ENCODE measurements at places on chromosomes 12 and 14.
A peak's percentile ranks its signal among the peaks of the same experiment; 100 is the strongest.

DNA sequence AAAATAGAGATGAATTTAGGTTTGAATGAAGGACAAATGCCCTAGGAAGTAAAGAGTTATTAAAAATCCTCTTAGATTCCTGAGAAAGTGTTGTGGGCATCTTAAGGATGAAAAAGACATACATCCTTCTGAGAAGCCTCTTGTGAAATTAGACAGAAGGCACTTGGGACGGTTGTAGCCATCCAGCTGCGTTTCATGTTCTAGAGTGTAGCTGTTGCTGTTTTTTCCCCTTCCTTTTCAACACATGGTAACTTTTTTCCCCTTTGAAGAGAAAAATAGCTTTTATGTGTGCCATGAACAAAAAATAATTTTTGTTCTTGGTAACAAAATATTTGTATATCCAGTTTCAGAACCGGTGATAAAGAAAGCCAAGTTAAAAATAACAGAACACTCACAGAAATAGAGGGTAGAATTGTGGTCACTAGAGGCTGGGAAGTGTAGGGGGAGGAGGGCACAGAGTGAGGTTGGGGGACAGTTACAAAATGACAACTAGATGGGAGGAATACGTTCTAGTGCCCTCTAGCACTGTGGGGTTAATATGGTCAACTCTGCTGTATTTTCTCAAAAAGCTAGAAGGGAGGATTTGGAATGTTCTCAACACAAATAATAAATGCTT lies 58.4 kb downstream of the PTHLH start:
- H3K4me3 ChIP-seq: no peak overlapping the region
- H3K27me3 ChIP-seq: peaks cover 5% of the 10 kb centered on the region
- H3K4me1 ChIP-seq: no peaks in the 10 kb centered on the region
- no peaks in the 10 kb centered on the region for H3K36me3 ChIP-seq
- no peak for DNase-seq

DNA sequence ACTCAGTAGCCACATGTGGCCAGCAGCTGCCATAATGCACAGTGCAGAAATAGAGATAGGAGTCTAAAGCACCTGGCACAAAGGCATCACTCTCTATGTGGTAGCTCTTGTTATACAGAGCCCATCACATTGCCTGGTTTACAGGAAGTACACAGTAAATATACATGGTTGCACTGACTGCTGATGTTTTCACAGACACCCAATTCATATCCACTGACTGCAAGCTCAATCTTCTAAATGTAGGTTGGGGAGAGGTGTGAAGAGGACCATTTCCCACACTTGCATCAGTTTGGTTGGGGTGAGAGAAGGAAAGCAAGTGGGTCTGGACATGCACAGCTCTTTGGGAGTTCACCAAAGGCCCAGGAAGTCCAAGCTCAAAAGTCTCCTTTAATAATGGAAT lies 172.8 kb downstream of the DPF3 start:
- H3K27ac ChIP-seq: no peak overlapping the region
- H3K4me3 ChIP-seq: no peak overlapping the region
- no peaks in the 10 kb centered on the region for H3K27me3 ChIP-seq
- peaks cover 25% of the 10 kb centered on the region for H3K4me1 ChIP-seq

- H3K36me3 ChIP-seq: no peaks in the 10 kb centered on the region
- H3K4me3 ChIP-seq: no peak overlapping the region
- no peaks in the 10 kb centered on the region for H3K4me1 ChIP-seq
- H3K27ac ChIP-seq: no peak overlapping the region
- no peak for DNase-seq
Measured at GRCh38 chr14:35963209-35963608, 137.1 kb downstream of the BRMS1L start.

- H3K27me3 ChIP-seq: no peaks in the 10 kb centered on the region
- no peaks in the 10 kb centered on the region for H3K36me3 ChIP-seq
- H3K4me3 ChIP-seq: no peak overlapping the region
- DNase-seq: no peak
- H3K27ac ChIP-seq: no peak overlapping the region
- H3K4me1 ChIP-seq: peaks cover 15% of the 10 kb centered on the region
Measured at GRCh38 chr14:71538938-71539649, 393.1 kb upstream of the RGS6 start.

DNA sequence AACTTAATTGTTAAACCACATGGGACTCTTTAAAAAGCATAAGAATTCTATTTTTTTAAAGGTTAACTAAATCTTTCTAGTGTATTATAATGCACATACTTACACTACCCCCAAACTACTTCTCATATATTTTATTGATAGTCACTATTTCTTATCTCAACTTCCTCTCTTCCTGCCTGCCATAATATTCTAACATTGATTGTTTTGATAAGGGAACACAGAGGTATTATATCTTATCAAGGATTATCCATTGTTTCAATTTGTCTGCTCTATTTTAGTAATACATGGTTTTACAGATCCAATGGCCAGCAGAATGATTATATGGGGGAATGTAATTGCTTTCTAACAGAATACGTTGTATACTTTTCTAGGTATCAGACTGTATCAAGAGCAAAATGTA lies 98.9 kb downstream of the EPS8 start:
- H3K27me3 ChIP-seq: peaks cover 15% of the 10 kb centered on the region
- peaks cover 4% of the 10 kb centered on the region for H3K4me1 ChIP-seq
- H3K36me3 ChIP-seq: no peaks in the 10 kb centered on the region
- no peak overlapping the region for H3K4me3 ChIP-seq

GRCh38 chr12:46386360-46386867 lies 13.8 kb upstream of the SLC38A2 start:
- peaks cover 70% of the 10 kb centered on the region for H3K4me1 ChIP-seq
- H3K27me3 ChIP-seq: no peaks in the 10 kb centered on the region
- no peak overlapping the region for H3K27ac ChIP-seq
- no peak overlapping the region for H3K4me3 ChIP-seq

DNA sequence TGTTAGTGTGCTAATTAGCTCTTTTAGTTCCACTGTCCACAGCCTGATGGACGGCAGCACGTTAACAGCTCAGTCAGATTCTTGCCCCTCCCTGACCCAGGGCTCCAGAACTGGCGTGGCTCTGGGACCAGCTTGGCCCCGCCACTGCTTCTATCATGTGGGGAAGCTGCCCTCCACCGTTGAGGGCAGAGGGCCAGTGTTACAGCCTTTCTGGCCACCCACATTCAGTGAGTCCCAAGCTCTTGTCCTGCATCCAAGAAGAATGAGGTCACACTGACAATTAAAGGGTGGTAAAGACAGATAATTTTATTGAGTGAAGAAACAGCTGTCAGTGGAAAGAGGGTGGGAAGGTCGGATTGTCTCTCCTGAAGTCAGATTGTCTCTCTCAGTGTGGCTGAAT lies 36.9 kb downstream of the BCL2L14 start:
- peaks cover 9% of the 10 kb centered on the region for H3K36me3 ChIP-seq
- H3K27me3 ChIP-seq: peaks cover 4% of the 10 kb centered on the region
- H3K4me1 ChIP-seq: peaks cover 2% of the 10 kb centered on the region
- H3K27ac ChIP-seq: no peak overlapping the region
- DNase-seq: no peak
- no peak overlapping the region for H3K4me3 ChIP-seq

- no peaks in the 10 kb centered on the region for H3K36me3 ChIP-seq
- H3K4me3 ChIP-seq: no peak overlapping the region
- H3K27me3 ChIP-seq: no peaks in the 10 kb centered on the region
- no peaks in the 10 kb centered on the region for H3K4me1 ChIP-seq
- DNase-seq: no peak
Measured at GRCh38 chr12:20206410-20206809, 161.9 kb upstream of the PDE3A start.

- H3K27ac ChIP-seq: peak overlapping the region; percentile 91
- no peaks in the 10 kb centered on the region for H3K27me3 ChIP-seq
- H3K36me3 ChIP-seq: peaks cover 73% of the 10 kb centered on the region
- H3K4me3 ChIP-seq: no peak overlapping the region
- no peak for DNase-seq
- peaks cover 91% of the 10 kb centered on the region for H3K4me1 ChIP-seq
Measured at GRCh38 chr12:64682572-64683277, 72.4 kb downstream of the RASSF3 start.

DNA sequence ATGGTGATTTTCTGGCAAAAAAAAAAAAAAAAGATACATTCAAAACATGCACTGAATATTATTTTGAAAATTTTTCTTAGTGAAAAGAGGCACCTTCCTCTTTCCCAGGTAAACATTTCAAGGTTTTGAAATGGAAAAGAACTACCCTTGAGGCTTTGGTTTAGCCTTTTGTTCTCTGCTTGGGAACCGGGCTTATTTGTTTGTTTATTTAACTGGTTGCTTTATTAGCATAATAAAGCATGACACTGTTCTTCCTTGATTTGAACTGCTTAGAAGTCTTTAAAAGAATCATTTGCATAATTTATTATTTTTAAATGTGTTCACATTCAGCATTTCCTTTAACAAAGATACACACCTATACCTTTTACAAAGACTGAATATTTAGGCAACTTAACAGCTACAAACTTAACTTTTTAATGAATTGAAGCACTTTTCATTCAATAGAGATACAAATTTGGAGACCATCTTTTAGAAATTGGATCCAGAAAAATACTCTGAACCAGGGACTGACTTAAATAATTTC lies 174.5 kb downstream of the FBXL14 start:
- peaks cover 11% of the 10 kb centered on the region for H3K4me1 ChIP-seq
- no peak overlapping the region for H3K4me3 ChIP-seq
- H3K27ac ChIP-seq: no peak overlapping the region

DNA sequence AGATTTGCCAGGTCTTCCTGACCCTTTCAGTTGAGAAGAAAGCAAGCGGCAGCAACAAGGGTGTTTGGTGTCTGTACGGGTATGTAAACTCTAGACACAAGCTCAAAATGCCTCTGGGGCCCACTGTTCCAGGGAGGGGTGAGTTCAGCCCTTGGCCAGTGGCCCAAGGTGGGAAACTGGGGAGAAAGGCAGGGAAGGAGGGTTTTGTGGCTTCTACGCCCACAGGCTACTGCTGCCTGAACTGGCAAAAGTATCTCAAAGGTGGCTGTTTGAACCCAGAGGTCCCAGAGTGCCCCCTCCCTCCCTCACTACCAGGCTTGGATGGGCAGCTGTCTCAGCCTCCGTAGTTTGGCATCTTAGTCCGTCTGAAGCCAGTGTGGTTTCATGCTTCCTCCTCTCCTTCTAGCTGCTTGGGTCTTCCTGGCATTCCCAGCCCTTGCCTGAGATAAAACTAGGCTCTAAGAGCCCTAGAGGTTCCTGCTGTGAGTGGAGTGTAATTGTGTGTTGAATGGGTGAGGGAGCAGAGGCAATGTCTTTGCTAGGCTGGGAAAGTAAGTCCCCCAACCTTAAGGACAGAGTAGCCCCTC lies 5.5 kb downstream of the HOXC5 start:
- peaks cover 90% of the 10 kb centered on the region for H3K27me3 ChIP-seq
- no peak for DNase-seq
- H3K4me3 ChIP-seq: no peak overlapping the region
- H3K27ac ChIP-seq: no peak overlapping the region
- peaks cover 9% of the 10 kb centered on the region for H3K4me1 ChIP-seq

DNA sequence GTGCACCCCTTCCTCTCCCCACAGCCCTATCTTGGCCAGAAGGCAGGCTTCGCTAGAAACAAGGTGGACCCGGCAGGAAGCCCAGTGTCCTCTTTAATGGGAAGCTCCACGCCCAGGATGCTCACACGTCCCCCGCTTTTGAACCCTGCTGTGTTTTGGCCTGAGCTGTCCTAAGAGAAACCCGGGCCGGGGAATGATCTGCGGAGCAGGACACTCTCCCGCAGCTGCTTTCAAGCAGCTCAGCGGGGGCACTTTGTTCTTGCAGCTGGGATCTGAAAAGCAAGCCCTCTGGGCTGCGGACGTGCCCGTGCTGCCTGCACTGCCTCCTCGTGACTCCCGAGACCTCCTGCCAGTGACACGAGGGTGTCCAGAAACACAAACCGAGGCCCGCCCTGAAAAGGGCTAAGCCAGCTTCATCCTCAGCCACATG lies 30.0 kb downstream of the SCARB1 start:
- no peaks in the 10 kb centered on the region for H3K36me3 ChIP-seq
- H3K4me1 ChIP-seq: no peaks in the 10 kb centered on the region
- H3K4me3 ChIP-seq: no peak overlapping the region
- no peaks in the 10 kb centered on the region for H3K27me3 ChIP-seq

DNA sequence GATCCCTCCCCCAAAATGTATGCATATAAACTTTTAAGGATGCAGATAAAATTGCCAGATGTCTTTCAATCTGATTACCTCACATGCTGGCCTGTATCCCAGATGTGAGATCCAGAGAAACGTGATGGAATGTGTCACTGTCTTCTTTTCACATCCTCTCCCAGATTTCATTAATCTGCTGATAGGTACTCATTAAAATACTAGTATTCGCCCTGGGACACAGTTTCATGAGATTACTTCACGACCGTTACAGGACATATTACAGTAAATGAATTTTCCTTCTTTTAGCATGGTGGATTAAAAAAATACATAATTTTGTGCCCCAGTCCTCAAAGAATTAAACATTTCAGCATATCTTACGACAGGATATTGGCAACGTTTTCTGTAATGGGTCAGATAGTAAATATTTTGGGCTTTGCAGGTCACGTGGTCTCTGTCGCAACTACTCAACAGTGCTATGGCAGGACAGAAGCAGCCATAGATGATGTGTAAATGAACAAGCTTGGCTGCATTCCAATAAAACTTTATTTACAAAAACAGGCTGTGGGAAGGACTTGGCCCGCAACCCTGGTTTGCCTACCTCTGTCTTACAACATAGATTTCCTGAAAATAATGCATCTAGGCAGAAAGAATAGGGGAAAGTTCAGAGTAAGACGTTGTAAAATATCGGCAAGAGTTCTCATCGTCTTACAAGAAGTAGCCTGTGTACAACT lies 156.0 kb upstream of the DIO3 start:
- H3K36me3 ChIP-seq: no peaks in the 10 kb centered on the region
- H3K27ac ChIP-seq: no peak overlapping the region
- H3K27me3 ChIP-seq: peaks cover 23% of the 10 kb centered on the region
- no peaks in the 10 kb centered on the region for H3K4me1 ChIP-seq
- no peak overlapping the region for H3K4me3 ChIP-seq

GRCh38 chr14:87503711-87504110 lies 489.3 kb downstream of the GALC start:
- H3K36me3 ChIP-seq: no peaks in the 10 kb centered on the region
- no peak for DNase-seq
- no peaks in the 10 kb centered on the region for H3K27me3 ChIP-seq
- H3K4me1 ChIP-seq: no peaks in the 10 kb centered on the region
- H3K27ac ChIP-seq: no peak overlapping the region

DNA sequence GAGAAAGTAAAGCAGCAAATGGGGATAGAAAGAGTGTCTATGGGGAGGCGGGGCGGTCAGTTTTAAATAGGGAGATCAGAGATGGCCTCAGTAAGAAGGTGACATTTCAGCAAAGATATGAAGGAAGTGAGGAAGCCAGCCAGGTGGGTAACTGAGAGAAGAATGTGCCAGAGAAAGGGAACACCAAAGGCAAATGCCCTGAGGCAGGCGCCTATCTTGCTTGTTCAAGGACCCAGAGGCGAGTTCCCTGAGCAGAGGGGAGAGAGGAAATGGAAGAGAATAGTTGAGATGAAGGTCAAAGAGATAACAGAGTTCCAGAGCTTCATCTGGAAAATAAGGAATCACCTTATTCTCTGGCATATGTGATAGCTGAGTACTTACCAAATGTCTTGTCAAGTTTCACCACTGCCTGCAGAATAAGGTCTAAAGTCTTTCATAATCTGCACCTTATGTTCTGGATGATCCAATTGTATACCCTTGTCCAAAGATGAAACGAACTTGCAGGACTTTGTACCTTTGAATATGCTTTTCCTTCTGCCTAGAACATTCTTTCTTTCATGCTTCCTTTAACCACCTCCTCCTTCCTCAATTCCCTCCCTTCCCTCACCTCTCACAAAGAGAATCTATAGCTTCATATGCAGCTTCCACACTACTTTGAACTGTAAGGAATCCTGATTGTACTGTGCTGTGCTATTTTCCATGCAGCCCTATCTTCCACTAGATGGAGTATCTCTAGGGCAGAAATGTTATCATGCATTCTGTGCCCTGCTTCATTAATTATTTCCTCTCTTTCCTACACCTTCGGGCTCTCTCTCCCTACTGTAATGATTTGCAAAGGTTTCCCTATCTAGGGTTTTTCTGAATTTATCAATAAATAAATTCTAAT lies 38.5 kb downstream of the GNPTAB start:
- peak overlapping the region; percentile 55 for H3K27ac ChIP-seq
- peaks cover 51% of the 10 kb centered on the region for H3K4me1 ChIP-seq
- DNase-seq: no peak
- H3K27me3 ChIP-seq: no peaks in the 10 kb centered on the region
- no peak overlapping the region for H3K4me3 ChIP-seq

Data from activated CD4-positive, alpha-beta T cell treated with anti-CD3 and anti-CD28 coated beads, Interleukin-2, amount 10 ng/mL, durations not matched to agents 7 days and 5 days (primary cell).